HEK293T (cell line): ENCODE measurements at places on chromosomes 6 and 20.

GRCh38 chr20:54221353-54221752 is 13.5 kb downstream of the PFDN4 start:
- no peak for DNase-seq

GRCh38 chr6:104527311-104527710 is 332.4 kb downstream of the HACE1 start:
- DNase-seq, result no peak

- no peak for DNase-seq
Observed at GRCh38 chr6:126253431-126253830, 86.5 kb upstream of the CENPW start.

- no peak for DNase-seq
Observed at GRCh38 chr6:136774228-136775041, 17.8 kb downstream of the MAP3K5 start.

GRCh38 chr20:47295921-47296426 is 60.5 kb downstream of the ZMYND8 start:
- DNase-seq, result no peak

- DNase-seq, result no peak
Observed at GRCh38 chr20:57826666-57827287, 117.0 kb upstream of the PMEPA1 start.

GRCh38 chr6:25387483-25387882 is 108.3 kb downstream of the CARMIL1 start:
- DNase-seq, result no peak

- DNase-seq, result no peak
Observed at GRCh38 chr20:64045346-64046011, 4.0 kb downstream of the SOX18 start.

- DNase-seq, result no peak
Observed at GRCh38 chr6:14660806-14661579, 543.4 kb downstream of the CD83 start.

DNA sequence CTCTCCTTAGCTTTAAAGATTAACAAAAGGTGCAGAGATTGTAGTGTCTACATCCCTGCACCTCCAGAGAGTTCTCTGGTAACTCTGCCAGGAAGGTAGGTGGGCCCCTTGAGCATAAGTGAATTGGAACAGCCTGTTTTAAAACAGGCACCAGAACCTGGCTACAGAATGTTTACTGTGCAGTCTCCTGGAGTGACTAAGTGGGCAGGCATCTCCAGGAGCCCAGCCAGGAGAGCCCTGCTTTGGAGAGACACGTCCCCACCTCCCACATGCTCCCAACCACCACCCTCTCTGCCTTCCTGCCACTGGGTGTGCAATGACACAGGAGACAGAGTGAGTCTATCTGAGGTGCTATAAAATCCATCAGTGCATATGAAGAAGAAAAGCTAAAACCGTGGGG is 110.3 kb upstream of the EYA4 start:
- DNase-seq, result peak; percentile 19

DNA sequence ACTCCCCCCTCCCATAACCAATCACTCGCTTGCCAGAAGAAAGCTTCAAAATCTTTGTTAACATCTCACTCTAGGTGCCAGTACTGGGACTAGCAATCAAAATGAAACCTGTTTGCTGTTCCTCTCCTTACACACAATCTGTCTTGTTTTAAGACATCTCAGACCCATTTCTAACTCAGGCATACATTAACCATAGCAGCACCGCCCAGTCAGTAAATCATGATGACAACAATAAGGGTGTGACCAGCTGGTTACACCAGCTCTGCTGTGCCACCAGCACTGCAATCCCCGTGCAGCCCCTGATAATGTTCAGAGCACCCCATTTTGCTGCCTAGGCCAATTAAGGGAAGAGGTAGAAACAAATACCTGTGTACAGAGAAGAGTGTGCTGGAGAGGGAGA is 185.2 kb upstream of the TAB2 start:
- no peak for DNase-seq

- no peak for DNase-seq
Observed at GRCh38 chr20:11726026-11726425, 191.7 kb upstream of the BTBD3 start.

DNA sequence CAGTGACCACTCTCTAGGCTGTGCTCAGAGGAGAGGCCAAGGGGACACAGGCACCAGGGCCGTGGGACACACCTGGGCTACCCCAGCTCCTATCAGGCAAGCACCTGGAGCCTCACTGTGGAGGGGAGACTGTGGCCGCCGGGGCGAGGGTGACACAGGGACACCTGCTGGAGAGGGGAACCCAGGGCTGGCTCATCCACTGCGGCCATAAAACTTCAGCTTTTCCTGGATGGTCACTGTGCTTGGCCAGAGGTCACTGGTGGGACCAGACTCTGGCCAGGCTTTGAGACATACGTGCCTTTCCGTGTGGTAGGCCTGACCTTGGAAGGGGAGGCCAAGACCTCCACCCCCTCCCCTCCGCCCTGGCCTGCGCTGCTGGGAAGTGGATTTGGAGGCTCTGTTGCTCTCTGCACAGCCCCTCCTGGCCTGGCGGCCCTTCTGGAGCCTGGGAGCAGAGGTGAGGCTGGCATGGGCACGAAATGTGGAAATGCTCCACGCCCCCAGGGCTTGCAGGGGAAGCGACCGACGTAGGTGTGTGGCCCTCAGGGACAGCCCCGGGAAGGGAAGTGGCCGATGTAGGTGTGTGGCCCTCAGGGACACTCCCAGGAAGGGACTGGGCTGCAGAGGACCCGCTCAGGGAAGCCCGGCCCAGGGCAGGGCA is 42.9 kb upstream of the BHLHE23 start:
- DNase-seq, result no peak

DNA sequence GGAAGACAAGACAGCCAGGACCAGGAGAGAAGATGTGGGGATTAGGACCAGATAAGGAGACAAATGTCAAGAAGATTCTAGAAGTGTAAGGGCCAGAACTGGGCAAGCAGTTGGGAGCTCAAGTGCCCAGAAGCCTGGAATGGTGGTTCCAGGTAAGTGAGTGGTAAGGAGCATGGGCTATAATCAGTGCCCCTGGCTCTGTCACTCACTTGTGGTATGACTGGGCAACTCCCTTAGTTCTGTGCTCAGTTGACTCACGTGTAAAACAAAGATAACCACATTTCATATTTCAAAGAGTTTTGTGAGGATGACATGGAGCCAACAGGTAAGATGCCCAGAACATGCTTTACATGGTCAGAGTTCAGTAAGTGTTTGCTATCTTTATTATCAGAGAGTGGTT is 11.2 kb downstream of the CCDC167 start:
- no peak for DNase-seq

- DNase-seq, result peak; percentile 39
Observed at GRCh38 chr6:148973538-148974208, 226.8 kb downstream of the UST start.

DNA sequence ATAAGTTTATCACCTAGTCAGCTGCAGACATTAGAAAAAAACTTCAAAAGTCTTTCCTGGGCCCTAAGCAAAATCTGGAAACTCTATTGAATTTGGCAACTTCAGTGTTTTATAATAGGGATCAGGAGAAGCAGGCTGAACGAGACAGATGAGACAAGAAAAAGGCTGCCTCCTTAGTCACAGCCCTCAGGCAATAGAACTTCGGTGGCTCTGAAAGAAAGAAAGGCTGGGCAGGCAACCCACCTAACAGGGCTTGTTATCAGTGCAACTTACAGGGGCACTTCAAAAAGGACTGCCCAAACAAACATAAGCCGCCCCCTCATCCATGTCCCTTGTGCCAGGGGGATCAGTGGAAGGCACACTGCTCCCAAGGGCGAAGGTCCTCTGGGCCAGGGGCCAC is 657.9 kb upstream of the HS3ST5 start:
- DNase-seq, result no peak

GRCh38 chr6:67875877-67876383 is 759.2 kb upstream of the ADGRB3 start:
- DNase-seq, result no peak

- no peak for DNase-seq
Observed at GRCh38 chr6:130574146-130574545, 208.3 kb downstream of the TMEM200A start.

GRCh38 chr6:23633996-23634395 is 492.0 kb upstream of the NRSN1 start:
- no peak for DNase-seq

DNA sequence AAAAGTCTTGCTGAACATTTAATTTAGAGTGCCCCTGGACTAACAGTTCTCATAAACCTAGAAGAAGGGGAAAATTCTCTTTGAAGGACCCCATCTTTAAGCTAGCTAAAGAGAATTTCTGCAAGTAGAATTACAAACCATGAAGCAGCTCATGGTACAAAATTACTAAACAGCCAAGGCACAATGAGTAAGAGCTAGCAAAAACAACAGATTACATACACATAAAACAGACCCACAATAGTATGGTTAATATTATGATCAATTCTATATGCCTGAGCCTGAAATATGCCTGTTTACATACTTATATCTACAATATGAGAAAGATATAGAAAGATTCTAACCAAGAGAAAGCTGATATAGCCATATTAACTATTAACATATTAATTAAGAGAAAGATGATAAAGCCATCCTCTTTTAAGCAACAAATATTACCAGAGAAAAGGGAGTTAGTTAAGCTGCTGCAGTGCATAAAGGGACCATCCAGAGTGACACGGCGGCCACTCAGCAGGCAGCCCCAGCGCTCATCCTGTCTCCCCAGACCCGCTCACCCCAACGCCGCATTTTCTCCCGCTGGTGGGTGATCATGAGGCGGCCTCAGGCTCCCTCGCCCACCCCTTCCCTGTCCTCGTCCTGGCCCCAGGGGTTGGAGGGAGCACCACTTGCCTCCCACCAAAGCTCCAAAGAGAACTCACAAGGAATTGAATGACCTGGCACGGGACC is 98.4 kb upstream of the CARMIL1 start:
- no peak for DNase-seq

DNA sequence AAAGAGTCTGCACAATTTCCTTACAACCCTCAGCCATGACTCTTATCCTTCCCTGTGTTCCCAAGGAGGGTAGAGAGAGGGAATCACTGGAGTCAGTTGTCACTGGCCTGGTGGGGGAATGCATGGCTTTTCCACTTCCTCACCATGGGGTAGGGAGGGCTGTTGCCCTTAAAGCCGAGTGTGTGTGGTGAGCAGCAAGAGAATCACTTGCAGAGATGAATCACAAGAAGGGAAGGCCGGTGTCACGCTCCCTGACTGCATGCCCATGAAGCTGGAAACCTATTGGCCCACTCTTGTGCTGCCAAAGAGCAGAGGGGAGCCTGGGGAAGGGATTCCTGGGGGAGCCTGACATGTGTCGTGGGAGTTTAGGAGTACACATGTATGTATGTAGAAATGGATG is 18.1 kb upstream of the BMP6 start:
- no peak for DNase-seq

DNA sequence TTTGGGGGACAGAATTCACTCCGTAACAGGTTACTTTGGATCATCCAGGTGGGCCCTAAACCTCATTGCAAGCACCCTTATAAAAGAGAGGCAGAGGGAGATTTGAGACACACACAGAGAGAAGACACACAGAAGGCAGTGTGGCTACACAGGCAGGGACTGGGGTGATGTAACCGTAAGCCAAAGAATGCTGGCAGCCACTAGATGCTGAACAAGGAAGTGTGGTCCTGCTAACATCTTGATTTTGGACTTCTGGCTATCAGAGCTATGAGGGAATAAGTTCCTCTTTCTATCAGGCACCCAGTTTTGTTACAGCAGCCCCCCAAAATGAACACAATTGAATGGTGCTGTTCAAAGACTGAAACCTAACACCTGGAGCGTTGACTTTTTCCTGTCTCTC is 191.3 kb upstream of the MYLIP start:
- DNase-seq, result no peak

DNA sequence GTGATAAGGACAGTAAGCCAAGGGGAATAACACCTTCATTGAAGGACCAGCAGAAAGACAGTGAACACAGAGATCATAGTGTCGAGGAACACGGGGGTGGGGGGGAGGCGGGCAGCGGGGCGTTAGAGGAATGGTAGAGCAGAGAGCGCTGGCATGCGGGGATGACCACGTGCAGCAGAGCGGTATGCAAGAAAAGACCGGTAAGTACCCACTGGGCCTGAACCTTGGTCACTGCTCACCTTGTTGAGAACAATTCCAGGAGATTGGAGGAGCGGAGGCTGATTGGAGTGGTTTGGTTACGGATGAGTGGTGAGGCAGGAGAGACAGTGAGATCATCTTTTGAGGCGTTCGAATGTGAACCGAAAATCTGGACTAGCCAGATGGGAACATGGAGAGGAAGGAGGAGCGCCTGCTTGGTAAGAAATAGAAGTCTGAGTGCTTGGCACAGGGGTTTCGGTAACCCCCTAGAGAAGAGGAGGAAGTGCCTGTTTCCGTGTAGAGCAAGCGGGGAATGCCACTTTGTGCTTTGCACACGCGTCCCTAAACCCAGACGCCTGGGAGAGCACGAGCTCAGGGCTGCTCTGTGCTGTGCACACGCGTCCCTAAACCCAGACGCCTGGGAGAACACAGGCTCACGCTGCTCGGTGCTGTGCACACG is 70.0 kb downstream of the FAM120B start:
- DNase-seq, result no peak

- no peak for DNase-seq
Observed at GRCh38 chr6:36110863-36111262, 19.4 kb upstream of the MAPK13 start.

GRCh38 chr20:41784209-41784958 is 166.2 kb upstream of the CHD6 start:
- no peak for DNase-seq

DNA sequence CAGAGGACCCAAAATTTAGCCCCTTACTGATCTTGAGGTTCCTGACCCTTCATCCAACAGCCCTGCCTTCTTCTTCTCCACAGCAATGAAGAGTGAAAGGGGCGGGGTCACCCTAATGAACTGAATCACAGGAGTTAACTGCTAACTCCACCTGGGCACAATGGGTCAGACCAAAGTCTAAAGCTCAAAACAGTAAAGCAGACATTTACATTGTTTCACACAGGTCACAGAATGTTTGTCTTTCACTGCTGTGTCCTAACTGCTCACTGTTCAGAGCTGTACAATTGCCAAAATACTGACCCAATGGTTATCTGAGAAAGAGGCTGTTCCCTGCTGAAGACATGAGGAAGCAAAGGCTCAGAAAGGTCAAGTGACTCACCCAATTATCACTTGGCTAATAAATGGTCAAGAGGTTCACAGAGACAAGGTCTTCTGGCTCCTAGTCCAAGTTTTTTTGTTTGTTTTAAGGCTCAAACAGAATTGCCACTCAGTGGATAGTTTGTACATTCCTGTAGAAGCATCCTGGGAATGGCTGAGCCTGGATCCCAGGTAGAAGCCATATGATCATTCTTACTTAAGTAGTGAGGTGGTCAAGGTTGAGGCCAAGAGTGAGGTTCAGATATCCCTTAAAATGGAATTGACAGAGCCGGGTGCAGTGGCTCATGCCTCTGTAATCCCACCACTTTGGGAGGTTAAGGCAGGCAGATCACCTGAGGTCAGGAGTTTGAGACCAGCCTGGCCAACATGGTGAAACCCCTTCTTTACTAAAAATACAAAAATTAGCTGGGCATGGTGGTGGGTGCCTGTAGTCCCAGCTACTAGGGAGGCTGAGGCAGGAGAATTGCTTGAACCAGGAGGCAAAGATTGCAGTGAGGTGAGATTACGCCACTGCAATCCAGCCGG is 35.1 kb upstream of the FAM83C start:
- no peak for DNase-seq

- no peak for DNase-seq
Observed at GRCh38 chr6:163507965-163508364, 93.4 kb downstream of the QKI start.

GRCh38 chr6:113763311-113763766 is 93.8 kb upstream of the MARCKS start:
- DNase-seq, result no peak
